ENCODE measurements at places on chromosomes 1 and 21.

DNA sequence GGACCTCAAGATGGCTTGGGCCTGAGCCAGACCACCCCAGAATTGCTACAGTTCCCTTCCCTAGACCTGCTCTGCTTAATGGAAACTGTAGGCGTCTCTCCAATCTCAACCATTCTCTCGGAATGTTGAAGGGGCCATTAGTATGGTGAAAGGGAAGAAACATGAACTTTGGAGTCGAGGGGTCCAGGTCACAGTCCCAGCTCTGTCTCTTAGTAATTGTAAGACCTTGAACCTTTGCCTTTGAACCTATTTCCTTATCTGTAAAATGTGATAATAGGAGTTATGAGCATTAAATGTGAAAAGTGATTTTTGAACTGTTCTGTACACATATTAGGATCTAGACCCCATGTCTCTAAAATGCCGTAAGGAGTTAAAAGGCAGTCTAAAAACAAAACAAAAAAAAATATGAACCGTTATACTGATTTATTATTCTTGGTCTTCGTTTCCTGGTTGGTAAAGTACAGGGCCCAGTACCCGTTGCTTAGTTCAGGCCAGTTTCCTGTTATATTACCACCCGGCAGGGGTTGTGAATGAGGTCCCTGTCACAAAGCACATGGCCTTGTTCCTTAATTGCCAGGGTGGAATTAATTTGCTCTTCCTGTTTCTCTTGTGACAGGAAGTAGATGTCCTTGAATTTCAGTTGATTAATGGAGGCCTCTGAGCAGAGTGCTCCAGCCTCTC lies 42.3 kb downstream of the TCEANC2 start:
- no peak for DNase-seq

DNA sequence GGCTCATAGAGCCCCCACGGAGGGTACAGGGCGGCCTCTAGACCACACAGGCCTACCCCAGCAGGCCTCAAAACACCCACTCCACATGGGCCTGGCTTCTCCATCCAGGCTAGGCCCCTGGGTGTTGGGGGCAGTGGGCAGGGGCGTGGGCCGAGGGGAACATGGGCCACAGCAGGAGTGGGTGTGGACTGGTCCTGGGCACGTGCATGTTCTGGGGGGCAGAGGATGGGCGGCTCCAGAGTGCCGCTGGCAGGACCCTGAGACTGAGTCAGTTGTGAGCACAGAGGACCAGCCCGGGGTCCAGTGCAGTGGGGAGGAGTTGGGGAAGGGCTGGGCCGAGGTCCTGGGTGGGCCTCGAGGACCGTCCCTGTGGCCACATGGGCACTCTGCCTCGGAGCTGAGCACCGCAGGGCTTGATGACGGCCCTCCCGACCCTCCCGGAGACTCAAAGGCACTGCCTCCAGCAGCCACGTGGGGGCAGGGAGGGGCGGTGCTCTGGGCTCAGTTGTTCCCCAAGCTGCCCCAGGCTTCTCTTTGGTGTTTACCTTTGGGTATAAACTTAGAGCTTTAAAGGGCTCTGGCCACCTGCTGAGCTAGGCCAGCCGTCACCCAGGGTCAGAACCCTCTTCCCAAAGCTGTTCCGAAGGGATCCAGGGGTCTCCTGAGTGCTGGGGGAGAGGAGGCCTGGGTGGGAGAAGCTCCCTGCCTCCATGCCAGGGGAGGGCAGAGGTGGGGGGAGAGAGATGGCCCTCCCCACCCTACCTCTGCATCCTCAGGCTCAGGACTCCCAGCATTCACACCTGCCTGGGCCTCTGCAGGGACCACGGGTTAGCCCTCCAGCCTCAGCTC lies 79.9 kb downstream of the MORN1 start:
- DNase-seq: peak; percentile 36

DNA sequence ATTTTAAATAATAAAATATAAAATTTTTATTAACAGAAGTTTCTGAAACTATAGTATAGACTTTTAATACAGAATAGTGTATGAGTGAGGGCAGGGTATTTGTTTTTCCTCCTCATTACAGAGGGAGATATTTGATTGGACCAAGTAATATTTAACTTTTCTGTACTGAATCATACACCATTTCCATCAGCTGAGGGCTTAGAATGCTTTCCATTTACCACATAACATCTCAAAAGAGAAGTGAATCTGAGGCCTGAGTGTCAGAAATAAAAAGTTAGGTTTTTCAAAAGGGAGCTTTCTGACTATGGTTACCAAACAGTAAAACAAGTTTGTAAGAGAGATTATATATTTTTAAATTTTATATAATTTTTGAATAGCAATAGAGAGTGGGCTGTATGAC lies 29.5 kb downstream of the TLCD4 start:
- no peak for DNase-seq

DNA sequence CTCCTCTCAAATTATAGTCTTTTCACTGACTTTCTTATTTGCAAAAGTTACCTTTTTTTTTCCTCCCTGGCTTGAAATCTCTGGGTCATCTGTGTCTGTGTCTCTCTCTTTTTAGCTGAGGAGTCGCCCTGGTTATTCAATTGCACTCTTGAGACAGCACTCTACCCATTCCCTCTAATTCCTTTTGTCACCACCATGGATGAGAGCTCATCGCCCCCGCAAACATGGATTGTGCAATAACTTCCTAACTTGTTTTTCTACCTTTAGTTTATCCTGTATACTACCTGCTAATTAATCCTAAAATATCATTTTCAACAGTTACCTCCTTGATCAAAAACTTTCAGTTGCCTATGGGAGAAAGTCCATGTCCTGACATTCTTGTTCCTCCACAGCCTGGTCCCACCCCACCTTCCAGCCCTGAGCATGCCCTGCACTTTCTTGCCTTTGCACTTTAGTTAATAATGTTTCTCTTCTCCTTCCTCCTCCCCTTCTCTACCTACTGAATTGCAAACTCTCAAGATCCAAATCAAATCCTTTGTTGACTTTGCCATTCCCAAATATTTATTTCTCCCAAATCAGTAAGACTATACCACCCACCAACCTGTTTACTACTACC lies 110.4 kb upstream of the MAGI3 start:
- DNase-seq: no peak

- DNase-seq: no peak
Measured at GRCh38 chr1:107687849-107688753, 276.9 kb downstream of the VAV3 start.

- no peak for DNase-seq
Measured at GRCh38 chr1:222918801-222919477, 104.1 kb downstream of the DISP1 start.

GRCh38 chr1:111709986-111710385 lies 29.2 kb downstream of the INKA2 start:
- DNase-seq: no peak

- DNase-seq: peak; percentile 59
Measured at GRCh38 chr1:26696654-26697430, 1.0 kb downstream of the ARID1A start.

DNA sequence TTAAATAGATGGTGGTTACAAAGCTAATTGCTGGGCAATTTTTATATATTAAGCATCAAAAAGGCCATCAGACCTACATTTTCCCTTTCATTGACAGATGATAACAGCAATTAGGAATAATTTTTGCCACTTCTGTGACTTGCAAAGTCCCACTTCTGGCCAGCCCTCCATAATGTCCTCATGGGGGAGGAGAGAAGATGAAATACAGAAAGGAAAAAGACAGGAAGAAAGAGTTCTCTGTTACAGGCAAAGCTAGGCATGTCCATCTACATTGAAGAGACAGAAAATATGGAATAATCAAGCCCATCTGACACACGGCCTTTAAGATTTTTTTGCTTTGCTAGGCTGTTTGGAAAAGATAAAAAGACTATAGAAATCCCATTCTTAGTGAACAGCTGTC lies 108.0 kb downstream of the ENAH start:
- no peak for DNase-seq

DNA sequence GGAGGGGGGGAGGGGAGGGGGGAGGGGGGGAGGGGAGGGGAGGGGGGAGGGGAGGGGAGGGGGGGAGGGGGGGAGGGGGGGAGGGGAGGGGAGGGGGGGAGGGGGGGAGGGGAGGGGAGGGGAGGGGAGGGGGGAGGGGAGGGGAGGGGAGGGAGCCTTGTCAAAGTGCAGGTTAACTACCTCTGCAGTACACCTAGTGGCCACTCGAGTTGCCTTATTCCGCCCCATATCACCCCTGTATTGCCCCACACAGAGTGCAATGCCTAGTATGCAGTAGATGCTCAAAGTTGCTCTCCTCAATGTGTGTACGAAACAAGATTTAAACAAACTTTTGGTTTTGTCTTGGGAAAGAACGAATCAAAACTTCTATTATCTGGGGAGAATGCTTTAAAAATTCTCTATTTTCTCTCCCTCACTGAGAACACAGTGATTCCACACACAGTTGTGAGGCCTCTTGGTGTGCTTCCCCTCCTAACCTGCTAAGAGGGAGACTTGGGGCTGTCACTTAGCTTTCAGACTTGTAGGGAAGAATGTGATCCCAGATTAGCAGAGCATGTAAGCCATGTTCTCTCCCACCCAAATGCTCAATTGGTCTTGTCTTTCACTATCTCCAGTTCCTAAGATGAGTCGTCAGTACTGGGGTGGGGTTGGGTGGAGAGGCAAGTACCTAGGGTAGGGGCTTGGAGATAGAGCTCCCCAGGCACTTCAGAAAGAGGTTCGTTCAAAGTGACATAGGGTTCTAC lies 79.7 kb upstream of the MAP10 start:
- no peak for DNase-seq

- peak; percentile 56 for DNase-seq
Measured at GRCh38 chr1:112707221-112708001, 484 bp upstream of the RHOC start.

GRCh38 chr1:9112961-9113880 lies 15.7 kb downstream of the GPR157 start:
- no peak for DNase-seq

DNA sequence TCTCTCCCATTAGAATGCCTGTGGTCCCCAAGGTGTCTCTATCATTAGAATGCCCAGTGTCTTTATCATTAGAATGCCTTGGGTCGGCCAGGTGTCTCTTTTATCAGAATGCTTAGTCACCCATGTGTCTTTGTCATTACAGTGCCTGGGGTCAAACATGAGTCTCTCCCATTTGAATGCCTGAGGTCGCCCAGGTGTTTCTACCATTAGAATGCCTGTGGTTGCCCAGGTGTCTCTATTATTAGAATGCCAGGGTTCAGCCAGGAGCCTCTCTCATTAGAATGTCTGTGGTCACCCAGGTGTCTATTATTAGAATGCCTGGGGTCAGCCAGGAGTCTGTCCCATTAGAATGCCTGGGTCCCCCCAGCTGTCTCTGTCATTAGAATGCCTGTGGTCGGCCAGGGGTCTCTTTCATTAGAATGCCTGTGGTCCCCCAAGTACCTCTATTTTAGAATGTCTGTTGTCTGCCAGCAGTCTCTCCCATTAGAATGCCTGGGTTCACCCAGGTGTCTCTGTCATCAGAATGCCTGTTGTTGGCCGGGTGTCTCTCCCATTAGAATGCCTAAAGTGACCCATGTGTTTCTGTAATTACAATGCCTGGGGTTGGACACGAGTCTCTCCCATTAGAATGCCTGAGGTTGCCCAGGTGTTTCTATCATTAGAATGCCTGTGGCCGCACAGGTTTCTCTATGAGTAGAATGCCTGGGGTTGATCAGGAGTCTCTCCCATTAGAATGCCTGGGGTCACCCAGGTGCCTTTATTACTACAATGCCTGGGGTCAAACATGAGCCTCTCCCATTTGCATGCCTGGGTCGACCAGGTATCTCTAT lies 57.1 kb downstream of the RNF187 start:
- no peak for DNase-seq

GRCh38 chr1:75736016-75736415 lies 11.5 kb downstream of the ACADM start:
- no peak for DNase-seq

- no peak for DNase-seq
Measured at GRCh38 chr1:195886000-195886399, 722.2 kb downstream of the KCNT2 start.

DNA sequence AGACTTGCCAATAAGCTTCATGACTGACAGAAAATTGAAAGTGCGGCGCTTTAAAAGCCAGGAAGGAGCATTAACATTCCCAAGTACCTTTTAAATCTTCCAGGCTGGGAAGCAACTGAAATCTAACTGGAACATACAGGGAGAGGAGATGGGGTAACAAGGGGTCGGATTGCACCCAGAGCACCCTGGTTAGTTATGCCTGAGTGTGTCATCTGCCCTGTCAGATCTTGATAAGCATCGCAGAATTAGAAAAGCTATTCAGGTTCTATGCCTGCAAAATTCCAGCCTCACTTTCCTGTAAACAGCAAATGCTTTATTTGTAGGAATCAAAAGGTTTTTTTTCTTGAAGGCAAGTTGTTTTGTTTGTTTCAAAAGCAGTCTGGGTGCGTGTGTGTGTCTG lies 58.5 kb downstream of the SERBP1 start:
- no peak for DNase-seq

DNA sequence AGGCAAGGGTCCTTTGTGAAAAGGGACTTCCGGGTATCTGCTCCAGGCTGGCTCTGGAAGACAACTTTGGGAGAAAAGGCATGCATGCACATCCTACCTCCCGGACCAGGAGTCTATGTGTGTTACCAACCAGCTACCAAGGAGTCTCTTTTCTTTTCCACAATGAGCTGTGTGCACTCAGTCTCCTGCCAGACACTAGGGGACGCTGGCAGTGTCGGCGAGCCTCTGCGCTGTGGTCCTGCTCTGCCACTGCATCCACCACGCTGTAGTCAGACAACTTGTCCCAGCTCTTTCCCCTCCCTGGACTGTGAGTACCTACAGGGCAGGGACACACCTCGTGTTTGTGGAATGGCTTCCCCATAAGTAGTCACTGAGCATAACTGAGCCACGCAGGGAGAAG lies 5.1 kb upstream of the SSR2 start:
- DNase-seq: peak; percentile 15

GRCh38 chr21:46504666-46505065 lies 46.0 kb downstream of the DIP2A start:
- no peak for DNase-seq

- DNase-seq: no peak
Measured at GRCh38 chr1:212624976-212625501, 16.5 kb downstream of the ATF3 start.

DNA sequence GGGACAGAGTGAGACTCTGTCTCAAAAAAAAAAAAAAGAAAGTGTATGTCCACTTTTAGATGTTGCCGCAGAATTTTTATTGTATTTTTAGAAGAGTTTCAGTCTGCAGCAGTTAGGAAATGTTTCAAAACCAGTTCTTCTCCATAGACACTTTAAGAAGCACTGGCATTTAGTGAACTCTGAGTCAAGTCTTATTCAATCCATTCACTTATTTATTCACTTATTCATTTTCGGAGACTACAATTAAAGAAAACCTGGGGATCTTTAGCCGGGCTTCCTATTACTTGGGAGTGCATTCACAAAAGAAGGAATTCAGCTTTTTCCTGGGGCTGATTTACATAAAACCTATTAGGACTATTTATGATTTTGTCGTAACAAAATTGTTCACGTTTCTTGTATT lies 12.3 kb downstream of the RCAN3 start:
- no peak for DNase-seq

GRCh38 chr21:15362458-15362857 lies 297.7 kb upstream of the NRIP1 start:
- no peak for DNase-seq

GRCh38 chr1:153608089-153608682 lies 4.8 kb downstream of the S100A16 start:
- DNase-seq: no peak

Data from activated T-cell treated with anti-CD3 and anti-CD28 coated beads for 24 hours (primary cell).